ENCODE measurements at places on chromosomes 7 and 10.

GRCh38 chr7:66697449-66698438 is 42.8 kb upstream of the RABGEF1 start:
- no peak for DNase-seq

DNA sequence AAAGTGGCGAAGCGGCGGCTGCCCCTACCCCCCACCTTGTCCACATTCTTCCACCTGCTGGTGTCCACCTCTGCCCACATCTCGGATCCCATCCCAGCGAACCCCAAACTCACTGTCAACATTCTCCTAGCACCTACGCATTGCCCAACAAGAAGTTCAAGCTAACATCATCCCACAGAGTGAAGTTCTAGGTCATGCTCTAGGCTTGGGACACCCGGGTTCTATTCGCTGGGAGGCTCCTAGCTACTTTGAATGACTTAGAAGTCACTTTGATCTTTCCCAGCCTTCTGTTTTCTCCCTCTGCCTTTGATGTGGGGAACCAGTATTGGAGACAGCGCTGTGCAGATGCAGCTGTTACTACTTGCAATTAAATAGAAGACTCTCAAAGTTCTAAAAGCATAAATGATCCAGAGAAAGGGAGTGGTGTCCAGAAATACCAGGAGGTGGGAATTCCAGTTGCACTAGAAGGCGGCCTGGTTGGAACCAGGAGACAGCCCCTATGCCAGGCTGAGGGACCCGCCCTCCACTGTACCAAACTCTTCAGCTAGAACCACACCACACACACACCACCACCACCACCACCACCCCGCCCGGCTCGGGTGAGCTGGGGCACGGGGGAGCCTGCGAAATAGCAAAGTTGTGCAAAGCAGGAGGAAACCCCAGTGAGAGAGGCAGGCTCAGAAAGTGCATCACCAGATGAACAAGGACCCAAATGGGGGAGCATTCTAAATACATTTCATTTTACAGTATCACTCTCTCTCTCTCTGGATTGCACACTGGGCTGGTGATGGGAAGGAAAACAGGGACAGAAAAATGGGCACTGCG is 5.5 kb upstream of the VGF start:
- peak; percentile 17 for DNase-seq

GRCh38 chr7:71386152-71386785 is 254.3 kb downstream of the GALNT17 start:
- DNase-seq: no peak

DNA sequence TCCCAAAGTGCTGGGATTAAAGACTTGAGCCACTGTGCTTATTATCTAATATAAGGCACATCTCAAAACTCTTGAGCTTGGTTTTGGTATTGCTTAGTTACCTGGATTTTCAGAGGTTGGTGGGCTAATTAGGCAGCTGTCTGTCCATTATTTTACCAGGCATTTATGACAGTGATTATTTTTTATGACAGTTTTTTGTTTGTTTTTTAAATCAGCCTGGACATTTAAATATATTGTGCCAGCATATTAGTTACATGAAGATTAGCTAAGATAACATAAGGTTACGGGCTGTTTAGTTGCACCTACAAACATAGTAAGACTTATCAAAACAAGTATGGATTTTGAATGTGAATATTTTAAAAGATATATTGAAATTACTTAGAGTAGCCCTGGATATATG is 2.6 kb upstream of the ZRANB1 start:
- DNase-seq: no peak

DNA sequence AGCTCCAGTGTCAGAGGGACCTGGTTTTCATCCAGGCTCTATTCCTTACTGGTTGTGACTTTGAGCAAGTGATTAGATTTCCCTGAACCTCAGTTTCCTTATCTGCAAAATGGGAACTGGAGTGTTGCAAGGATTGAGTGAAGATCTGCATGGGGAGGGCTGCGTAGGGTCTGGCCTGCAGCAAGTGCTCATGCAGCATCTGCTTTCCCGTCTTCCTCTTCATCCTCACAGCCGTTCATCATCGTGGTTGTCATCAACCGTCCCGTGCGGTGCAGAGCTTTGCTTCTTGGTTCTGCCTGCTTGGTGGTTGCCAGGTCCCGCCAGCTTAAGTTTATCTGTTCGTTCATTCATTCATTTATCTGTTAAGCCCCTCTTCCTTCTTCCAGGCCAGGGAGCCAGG is 135.0 kb downstream of the GRK5 start:
- no peak for DNase-seq

- no peak for DNase-seq
These were observed 40.2 kb downstream of the COL26A1 start for GRCh38 chr7:101402835-101403234.

DNA sequence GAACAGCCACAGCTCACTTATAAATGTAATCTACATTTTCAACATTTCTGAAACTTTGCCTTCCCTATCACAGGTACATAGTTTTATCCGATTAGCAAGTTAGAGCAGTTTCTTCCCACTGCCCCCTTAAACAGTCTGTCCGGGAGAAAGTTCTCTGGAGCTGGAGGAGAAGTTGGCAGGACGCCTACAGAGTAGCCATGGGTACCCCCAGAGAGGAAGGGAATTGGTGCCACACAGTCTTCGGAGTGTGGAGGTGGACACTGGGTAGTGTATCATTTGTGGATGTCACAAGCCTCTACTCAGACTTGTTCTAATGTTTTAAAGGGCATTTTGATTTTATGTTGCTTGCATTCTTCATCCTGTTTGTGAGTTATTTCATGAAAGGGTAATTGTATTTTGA is 39.0 kb downstream of the TAF3 start:
- no peak for DNase-seq

GRCh38 chr7:22651036-22651435 is 76.0 kb upstream of the IL6 start:
- DNase-seq: no peak

GRCh38 chr7:101635484-101635883 is 6.4 kb upstream of the MYL10 start:
- no peak for DNase-seq

DNA sequence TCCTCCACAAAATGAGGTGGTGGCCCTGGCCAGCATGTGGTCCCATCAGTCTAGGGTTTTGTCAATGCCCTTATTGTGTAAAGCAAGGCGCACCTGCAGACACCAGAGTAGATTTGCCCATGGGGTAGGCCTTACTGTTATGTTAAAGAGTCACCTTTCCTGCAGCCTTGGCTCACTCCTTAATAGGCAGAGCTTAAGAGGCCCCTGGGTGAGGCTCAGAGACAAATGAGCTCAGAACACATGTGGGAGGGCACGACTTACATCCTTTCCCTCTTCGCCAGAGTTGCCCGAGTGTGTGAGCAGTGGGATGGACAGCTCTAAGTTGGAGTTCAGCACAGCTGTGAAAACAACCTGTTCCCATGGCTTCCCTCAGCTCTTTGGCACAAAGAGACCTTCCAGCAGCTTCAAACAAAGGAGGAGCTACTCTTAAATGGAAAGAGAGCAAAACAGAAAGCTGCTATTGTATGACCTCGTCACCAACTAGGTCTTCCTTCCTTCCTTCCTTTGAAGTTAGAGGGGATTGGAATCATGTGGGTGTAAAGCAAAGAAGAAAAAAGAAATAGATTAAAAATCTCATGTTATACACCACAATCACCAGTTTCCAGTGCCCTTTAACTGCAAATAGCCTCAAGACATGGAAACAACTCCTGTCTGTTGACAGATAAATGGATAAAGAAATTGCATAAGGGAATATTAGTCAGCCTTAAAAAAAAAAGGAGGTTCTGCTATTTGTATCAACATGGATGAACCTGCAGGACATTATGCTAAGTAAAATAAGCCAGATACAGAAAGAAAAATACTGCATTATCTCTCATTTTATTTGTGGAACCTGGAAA is 11.9 kb upstream of the XPNPEP1 start:
- peak; percentile 39 for DNase-seq

- no peak for DNase-seq
These were observed 3.4 kb upstream of the SMARCD3 start for GRCh38 chr7:151251689-151252560.

DNA sequence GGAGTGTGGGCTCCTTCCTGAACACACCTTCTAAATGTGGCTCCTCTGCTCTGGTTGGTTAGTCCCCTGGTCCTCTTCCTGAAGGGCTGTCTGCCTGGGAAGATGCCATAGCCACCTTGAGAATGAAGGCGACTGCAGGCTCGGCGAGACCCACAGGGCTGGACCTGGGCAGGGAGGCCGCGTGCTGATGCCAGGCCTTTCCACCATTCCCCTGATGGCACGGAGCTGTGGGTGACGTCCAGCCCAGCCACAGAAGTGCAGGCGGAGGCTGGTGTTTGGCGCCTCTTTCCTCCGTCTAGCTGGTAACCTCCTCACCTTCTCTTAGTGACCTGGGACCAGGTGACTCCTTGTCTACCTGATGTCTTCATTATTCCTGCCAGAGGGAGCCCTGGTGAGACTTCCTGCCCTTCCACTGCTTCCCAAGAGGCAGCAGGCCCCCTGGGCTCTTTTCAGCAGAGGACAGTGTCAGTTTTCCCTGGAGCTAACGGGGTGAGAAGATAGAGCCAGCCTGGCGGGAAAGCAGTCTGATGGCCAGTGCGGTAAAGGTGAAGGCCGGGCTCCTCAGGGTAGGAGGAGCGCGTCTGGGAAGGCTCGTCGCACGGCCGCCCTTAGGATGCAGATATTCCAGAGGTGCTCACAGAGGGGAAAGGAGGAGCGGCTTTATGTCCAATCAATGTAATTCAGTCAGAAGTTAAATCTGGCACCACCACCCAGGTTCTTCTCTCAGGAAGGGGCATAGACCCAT is 34.9 kb downstream of the GBX1 start:
- DNase-seq: no peak

GRCh38 chr7:55493408-55493807 is 78.9 kb downstream of the VOPP1 start:
- no peak for DNase-seq

- no peak for DNase-seq
These were observed 1.7 kb upstream of the PRKCQ start for GRCh38 chr10:6581778-6582228.

GRCh38 chr7:40866601-40867000 is 731.8 kb downstream of the SUGCT start:
- DNase-seq: no peak

GRCh38 chr10:49474901-49475300 is 64.0 kb downstream of the ERCC6 start:
- no peak for DNase-seq

- DNase-seq: no peak
These were observed 82.2 kb upstream of the GNA12 start for GRCh38 chr7:2926120-2926895.

DNA sequence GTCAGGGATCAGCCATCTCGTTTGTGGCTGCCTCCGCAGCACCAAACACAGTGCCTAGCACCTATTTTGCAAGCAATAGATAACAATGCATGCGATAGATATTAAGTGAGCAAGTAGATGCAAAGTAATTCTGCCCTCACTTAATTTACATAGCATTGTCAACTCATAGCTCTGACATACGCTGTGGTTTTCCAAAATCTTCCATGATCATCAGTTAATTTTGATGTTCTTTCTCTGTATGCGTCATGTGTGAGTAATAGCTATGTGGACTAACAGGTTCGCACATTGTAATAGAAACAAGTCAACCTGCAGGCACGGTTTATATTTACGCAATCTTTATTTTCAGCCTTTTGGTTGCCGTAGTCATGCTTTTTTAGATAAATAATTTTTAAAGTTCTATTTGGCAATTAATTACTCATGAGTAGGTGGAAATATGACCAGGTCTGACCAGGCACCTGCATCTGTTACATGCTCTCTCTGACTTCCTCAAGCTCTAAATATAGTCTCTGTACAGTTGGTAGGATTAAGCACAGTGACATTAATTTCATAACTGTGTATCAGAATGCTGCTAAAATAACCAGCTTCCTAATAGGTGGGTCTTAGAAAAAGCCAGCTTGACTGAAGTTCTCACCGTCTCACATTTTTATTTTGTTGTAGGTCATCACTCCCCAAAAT is 13.3 kb downstream of the MAP3K8 start:
- peak; percentile 20 for DNase-seq

GRCh38 chr7:87038993-87039690 is 20.3 kb downstream of the ELAPOR2 start:
- DNase-seq: no peak

DNA sequence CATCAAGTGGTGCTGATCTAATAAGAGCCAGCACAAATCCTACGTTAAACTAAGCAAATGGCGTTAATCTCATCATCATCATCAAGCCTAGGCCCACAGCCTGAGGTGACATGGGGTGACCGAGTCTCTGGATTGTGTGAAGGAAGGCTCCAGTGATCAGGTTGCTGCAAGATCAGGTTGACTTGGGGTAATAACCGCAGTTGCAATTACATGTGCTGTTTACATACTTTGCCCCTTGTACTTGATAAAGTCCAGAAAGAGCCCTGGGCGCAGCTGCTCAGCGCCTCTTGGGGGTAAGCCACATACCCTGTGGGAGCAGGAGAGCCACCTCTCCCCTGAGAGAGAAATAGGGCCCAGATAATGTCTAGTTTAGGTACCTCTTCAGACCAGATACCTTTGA is 228.1 kb downstream of the WDR11 start:
- DNase-seq: no peak

DNA sequence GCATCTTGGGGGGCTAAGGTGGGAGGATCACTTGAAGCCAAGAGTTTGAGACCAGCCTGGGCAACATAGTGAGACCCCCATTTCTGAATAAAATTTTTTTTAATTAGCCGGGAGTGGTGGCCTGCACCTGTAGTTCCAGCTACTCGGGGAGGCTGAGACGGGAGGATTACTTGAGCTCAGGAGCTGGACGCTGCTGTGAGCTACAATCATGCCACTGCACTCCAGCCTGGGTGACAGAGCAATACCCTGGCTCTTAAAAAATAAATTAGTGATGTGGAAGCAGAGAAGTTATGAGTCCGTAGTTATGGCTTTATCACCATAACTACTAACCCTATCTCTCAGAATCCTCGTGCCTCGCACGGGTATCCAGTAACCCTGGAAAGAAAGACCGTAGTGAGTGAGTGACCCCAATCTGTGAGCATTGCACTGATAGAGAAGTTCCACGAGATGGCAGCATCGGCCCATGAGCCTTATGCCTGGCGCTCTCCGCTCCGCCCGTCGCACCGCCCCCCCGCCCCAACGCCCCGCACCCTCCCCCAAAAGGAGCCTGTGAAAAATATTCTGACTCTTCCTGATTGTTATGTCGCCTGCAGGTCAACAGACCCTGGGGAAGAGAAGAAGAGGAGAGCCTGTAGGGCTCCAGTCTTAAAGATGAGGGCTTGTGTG is 4.9 kb upstream of the SLC29A3 start:
- DNase-seq: peak; percentile 31

- peak; percentile 57 for DNase-seq
These were observed 3.8 kb downstream of the REEP3 start for GRCh38 chr10:63525021-63525420.

DNA sequence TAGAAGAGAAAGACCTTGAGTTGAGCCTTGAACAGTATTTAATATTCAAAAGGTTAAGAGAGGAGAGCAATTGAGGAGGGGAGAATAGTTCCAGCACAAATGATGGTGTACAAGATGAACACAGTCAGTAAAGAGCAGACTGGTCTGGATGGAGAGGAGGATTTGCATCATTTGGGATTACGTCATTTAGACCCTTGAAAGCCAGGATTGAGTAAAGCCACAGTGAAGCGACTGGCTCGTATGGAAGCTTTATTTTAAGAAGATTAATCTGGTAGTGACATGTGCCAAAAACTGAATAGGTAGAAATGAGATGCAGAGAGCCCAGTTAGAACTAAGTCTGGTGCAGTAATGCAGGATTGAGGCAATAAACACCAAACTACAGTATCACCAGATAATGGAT is 52.6 kb downstream of the TRUB1 start:
- DNase-seq: peak; percentile 50

- no peak for DNase-seq
These were observed 29.0 kb downstream of the GSTO2 start for GRCh38 chr10:104297697-104298660.

GRCh38 chr7:26349005-26349915 is 57.6 kb downstream of the SNX10 start:
- DNase-seq: no peak

GRCh38 chr7:20447021-20447650 is 116.4 kb downstream of the ITGB8 start:
- DNase-seq: no peak
